Hematopoietic multipotent progenitor cell treated with erythropoietin and hydrocortisone succinate and interleukin-3 and kit ligand, for 4 days (in vitro differentiated cells): ENCODE measurements at places on chromosomes 2 and 18.

GRCh38 chr2:54419388-54419787, 36.7 kb upstream of the SPTBN1 start:
- no peak for DNase-seq

DNA sequence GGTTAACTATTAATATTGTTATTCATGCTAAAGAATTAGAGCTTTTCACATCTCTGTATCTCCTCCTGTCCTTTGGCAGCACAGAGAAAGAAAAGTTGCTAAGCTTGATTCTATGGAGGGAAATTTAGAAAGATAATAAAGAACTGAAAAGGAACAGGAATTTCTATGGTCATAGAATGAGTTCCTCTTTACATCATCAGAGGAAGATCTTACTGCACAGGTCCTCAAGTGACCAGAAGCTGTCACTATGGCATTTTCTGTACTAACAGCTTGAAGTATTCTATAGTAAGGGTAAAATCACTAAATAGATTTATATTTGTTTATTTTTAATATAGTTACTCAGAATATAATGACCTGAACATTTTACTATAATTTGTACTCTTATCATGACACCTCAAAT, 6.0 kb upstream of the PRKD3 start:
- no peak for DNase-seq

DNA sequence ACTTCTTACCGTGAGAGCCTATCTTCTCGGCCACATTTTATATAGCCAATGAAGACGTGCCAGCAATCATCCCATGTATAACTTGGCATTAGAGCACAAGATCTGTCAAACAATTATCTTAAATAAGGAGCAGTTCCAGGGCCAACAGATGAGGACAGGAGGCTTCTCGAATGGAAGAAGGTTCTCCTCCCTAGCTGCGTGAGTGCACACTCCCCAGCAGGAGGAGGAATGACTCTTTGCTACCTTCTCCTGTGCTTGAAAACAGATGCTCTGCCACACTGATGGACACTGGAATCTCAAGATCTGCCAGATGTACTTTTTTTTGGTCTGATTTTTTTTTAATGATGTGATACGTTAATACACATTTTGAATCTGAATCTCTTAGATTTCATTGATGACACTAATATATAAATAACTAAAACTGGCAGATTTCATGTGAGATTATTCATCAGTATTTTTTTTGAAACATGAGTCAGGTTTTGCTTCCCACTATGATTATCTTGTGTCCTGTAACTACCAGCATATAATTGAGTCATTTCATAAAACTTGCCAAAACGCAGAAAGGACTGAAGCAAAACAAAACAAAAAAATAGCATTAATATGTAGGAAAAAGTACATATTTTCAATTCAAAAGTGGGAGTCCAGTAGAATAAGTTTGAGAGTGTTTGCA, 626 bp upstream of the VIT start:
- no peak for DNase-seq

- DNase-seq, result no peak
Observed at GRCh38 chr2:126774761-126775160, 118.8 kb downstream of the GYPC start.

DNA sequence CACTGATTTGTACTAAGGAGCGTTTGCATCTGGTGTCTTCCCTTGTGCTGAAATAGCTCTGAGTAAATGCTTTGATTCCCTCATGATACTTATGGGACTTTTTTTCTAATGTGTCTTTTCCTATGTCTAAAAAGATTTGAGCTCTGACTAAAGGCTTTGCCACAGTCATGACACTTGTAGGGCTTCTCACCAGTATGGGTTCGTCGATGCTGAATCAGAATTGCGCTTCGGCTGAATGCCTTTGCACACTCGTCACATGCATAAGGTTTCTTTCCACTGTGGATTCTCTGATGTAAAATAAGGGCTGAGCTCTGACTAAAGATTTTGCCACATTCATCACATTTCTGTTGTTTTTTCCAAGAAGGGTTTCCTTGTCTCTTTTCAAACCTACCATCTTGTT, 8.0 kb downstream of the ZNF396 start:
- DNase-seq, result no peak

- peak; percentile 17 for DNase-seq
Observed at GRCh38 chr2:13114391-13114790, 397.7 kb downstream of the TRIB2 start.

GRCh38 chr2:109067631-109068125, 61.3 kb upstream of the SH3RF3 start:
- no peak for DNase-seq

DNA sequence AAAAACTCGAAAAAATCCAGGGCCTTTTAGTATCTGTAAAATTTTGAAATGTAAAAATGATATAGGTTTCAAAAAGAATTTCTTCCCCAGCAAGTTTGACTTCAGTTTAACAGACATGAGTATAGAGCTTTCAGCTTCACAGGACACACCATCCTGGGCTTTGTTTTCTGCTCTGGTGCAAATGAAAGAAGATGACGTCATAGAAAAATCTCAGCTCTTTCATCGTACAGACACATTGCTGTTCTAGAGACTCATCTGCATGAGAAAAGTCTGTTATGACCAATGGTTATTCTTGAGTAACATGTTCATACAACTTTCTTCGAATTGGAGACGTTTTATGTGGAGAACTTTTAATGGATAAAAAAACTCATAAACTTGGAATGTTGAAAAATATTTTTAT, 111.7 kb upstream of the DYNAP start:
- no peak for DNase-seq

- DNase-seq, result no peak
Observed at GRCh38 chr2:220051716-220052115, 424.3 kb downstream of the SLC4A3 start.

GRCh38 chr2:152609699-152610098, 107.6 kb downstream of the PRPF40A start:
- no peak for DNase-seq

- no peak for DNase-seq
Observed at GRCh38 chr2:167504695-167505094, 616.4 kb downstream of the XIRP2 start.
